ENCODE measurements at places on chromosomes 5 and 9.

- no peak for DNase-seq
These were observed 57.5 kb downstream of the CDH18 start for GRCh38 chr5:19930451-19930850.

GRCh38 chr9:110276781-110277180 is 20.5 kb upstream of the TXN start:
- no peak for DNase-seq

GRCh38 chr5:5416733-5417132 is 5.7 kb upstream of the ICE1 start:
- no peak for DNase-seq

DNA sequence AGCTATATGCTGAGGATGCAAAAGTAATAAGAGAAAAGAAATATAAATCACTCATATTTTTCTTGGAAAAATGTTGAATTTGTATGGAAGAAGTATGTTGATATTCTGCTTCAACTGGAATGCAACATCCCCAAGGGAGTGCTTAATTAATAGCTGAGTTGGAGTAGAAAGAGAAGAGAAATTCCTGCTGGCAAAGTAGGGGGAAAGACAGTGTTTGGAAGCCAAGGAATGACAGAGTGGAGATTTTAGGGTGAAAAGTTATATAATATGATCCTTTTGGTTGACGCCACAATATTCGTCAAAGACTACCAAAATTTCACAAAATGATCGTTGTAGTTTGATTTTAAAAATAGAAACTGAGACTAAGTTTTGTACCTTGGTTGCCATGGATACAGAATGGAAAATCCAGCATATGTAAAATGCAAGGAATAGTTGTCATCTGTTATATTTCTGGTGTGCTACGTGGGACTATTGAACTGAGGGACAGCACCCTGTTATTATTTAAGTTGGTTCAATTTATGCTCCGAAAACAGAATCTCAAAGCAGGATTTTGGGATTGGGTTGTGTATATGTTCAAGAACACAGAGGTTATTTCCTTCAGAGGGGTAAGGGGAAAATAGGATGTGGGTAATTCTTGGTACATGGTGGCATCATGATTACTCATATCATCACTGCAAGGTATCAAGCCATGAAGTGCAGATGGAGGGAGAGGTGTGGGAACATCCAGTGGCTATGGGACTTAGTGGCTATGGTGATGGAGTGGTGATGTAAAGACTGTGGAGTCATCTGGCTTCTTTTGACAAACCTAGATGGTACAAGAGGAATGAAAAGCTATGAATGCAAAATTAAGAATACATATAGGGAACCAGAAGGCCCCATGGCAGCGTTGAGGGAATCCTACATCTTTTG is 61.0 kb downstream of the SUB1 start:
- no peak for DNase-seq

DNA sequence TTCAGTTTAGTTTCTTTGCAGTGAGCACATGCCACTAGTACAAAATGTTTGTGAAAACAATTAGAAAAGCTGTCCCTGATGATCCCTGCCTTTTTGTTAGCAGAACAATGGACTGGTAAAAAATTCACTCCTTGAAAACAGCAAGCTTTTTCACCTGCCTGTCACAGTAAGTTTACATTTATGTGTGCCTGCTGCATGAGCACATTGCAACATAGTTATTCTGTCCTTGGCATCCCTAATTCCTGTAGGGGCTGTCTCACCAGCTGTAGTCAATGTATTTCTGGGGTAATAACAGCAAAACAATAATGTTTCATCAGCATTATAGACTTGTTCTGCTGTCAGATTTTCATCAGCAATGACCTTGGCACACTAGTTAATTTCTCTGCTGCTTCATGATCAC is 11.6 kb upstream of the ZNF367 start:
- no peak for DNase-seq

DNA sequence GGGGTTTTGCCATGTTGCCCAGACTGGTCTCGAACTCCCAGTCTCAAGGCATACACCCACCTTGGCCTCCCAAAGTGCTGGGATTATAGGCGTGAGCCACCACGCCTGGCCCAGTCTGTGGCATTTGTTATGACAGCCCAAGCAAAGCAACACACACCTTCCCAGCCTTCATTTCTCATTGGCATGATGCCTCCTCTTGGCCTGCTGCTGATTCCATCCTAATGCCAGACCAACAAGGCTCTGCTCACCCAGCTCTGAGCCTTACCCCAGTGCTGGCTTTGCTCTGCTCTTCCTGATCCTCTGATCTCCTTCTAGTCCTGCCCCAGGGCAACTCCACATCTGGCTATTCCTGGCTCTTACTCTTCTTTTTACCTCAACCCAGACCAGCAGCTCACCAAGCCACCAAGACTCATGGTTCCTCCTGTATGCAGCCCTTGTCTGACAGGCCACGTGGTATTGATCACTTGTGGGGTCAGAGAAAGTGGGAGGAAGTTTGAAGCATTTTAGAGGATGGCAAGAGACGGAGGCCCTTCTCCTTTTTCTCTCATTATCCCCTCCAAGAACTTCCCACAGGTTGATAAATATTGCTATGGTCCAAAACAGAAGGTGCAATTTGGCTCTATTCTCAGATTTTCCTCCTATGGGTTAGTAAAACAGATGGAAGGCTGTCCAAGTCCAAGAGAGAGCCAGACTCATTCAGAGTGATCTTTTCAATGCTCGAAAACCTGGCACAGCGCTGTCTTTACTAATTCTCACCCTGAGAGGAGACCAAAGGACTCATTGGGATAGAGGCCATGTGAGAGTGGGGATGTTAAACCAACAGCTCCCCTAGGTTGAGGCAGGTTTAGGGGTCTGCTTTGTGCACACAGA is 958 bp downstream of the CD180 start:
- no peak for DNase-seq

DNA sequence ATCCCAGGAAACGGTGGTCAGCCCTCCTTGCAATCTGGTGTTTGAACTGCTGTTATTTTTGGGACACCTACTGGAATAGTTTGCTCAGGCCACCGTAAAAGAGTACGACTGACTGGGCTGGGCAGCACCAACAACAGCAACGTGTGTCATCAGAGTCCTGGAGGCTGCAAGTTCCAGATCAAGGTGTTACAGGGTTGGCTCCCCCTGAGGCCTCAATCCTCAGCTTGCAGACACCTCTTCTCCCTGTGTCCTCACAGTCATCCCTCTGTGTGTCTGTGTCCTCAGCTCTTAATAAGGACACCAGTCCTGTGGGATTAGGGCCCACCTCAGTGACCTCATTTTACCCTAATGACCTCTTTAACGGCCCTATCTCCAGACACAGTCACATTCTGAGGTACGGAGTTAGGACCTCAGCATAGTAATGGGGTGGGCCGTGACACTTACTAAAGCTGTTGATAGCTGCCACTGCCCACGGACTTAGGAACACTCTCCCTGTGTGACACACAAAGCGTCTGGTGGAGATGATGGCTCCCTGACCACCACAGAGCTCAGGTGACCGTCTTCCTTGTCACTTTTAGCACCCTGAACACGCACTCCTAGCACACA is 16.8 kb downstream of the GLT6D1 start:
- no peak for DNase-seq

DNA sequence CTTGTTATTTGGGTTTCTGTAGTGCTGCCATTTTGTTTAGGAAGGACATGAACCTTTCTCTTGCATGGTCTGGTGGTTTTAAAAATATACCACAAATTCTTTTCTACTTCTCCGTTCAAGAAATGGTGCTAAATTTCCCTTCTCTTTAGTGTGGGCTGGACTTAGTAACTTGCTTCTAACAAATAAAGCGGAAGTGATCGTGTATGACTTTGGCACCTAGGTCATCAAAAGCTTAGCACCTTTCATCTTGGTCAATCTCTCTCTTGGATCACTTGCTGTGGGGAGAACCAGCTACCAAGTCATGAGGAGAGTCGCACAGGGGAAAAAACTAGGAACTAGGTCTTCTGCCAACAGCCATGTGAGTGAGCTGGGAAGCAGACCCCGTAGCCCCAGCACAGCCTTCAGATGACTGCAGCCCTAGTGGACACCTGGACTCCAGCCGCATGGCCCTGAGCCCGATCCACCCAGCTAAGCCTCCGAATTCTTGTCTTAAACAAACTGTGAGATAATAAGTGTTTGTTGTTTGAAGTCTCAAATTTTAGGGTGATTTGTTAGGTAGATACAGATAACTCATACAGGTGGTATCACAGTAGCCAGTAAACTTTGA is 87.7 kb upstream of the CKMT2 start:
- no peak for DNase-seq

GRCh38 chr9:134024828-134025605 is at the start of gene BRD3OS:
Gene BRD3OS (plus strand): TSS chr9:134025481. CDS start chr9:134026748, 1,267 bp downstream.
- DNase-seq = peak; percentile 85

GRCh38 chr5:132414634-132415378 is 45.3 kb downstream of the SLC22A5 start:
- no peak for DNase-seq

DNA sequence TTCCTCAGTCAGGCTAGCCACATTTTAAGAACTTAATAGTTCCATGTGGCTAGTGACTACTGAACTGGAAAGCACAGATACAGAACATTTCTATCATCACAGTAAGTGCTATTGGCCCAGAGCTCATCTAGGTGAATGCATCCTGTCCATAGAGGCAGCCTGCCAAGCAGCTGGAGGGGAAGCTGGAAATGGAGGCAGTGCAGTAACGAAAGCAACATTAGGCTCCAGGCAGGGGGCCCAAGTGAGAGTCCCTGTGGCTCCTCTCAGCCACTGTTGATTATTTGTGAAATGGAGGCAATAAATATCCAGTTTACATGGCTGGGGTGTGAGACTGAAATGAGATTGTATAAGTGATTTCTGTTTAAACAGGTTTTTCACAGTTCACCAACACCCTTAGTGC is 227.2 kb upstream of the KLF9 start:
- no peak for DNase-seq

DNA sequence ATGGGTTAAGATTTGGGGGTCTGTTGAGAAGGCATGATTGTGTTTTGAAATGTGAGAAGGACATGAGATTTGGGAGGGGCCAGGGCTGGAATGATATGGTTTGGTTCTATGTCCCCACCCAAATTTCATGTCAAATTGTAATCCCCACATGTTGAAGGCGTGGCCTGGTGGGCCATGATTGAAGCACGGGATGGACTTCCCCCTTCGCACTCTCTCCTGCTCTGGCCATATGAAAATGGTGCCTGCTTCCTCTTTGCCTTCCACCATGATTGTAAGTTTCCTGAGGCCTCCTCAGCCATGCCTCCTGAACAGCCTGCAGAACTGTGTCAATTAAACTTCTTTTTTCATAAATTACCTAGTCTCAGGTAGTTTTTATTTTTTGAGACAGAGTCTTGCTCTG is 14.7 kb upstream of the NOTCH1 start:
- DNase-seq = no peak

DNA sequence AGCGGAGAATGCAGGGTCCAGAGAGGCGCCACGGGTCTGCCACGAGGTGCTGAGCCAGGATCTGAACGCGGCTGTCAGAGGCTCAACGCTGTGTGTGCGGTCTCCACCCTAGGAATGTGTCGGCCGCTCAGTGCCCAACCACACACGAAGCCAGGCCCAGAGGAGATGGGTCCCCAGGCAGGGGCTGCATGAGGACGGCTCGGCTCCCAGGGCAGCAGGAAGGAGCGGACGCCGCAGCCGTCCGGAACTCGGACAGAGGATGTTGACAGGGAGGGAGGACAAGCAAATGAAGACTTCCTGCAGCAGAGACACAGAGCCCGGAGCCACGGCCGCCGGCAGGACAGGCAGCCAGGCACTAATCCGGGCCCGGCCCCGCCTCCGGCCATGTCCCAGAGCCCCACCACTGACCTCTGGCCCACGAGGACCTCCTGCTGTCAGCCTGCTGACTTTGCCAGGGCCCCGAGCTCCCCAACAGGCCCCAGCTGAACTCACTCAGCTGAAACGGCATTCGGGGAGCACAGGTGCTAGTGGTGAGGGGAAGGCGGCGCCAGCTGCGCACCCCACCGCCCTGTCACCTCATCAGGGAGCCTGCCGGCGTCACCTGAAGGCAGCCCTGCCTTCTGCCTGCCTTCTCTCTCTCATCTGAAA is 12.7 kb downstream of the VAV2 start:
- no peak for DNase-seq

GRCh38 chr5:1522601-1523479 is 920 bp downstream of the LPCAT1 start:
- DNase-seq = no peak

GRCh38 chr5:138354926-138355378 is 2.5 kb downstream of the KDM3B start:
- DNase-seq = no peak

DNA sequence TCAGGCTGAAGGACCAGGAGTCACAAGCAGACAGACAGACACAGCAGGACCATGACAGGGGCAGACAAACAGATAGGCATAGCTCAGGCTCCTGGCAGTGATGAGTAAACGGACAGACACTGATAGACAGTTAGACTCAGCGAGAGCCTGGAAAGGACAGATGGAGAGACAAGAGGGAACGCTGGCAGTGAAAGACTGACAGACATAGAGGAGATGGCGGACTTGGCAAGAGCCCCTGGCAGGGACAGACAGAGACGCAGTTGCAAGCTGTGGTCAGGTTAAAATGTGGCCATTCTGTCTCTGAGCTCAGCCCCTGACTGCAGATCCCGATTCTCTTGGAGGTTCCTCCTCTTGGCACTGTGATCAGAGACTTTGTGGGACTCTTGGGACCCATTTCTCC is 13.6 kb downstream of the CSF2 start:
- no peak for DNase-seq

DNA sequence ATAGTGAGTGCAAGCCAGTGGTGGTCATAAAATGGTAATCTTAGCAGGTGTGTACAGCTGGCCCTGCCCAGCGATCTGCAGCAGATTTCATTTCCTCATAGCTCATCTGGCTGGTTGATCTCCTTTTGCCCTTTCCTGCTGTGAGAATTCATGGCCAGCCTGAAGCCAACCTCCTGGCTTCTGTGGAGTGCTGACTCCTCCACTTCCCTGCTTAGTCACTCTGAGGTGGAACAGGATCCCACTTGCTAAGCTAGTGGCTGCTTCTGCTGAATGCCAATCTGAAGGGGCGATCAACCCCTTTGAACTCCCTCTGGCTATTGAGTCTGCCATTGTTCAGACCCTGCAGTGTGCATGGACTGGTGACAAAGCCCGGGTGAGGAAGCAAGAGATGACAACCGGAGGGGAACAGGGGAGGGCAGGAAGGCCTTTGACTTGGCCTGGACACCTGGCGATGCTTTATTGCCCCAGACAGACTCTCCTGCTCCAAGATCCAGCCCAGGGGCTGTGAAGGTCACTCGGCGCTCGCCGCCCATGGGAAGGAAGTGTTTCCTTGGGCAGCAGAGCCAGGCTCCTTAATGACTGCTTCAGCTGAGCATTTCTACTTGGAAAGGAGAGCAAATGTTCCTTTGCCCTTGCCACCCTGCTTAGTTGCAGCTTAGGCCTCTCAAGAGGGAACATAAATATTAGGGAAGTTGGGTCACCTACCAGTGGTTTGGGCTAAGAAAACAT is 341.1 kb downstream of the ZSWIM6 start:
- DNase-seq = no peak

- no peak for DNase-seq
These were observed 446.0 kb downstream of the ISL1 start for GRCh38 chr5:51829230-51829629.

- no peak for DNase-seq
These were observed 44.0 kb downstream of the ROR2 start for GRCh38 chr9:91905991-91906469.

DNA sequence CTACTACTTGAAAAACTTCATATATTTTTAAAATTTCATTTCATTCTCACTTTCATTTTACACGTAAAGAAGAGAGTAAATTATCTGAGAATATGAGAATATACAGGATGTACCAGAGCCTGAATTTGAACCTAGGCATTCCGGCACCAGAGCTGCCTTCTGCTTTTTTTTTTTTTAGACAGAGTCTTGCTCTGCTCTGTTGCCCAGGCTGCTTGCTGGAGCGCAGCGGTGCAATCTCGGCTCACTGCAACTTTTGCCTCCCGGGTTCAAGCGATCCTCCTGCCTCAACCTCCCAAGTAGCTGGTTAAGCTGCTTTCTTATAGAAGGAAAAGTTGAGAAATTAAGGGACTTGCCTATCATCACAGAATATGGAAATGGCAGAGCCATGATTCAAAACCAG is 540.1 kb downstream of the EBF1 start:
- DNase-seq = no peak
